Daoy (cell line): ENCODE measurements at places on chromosomes 2 and 18.

- no peak for DNase-seq
These were observed 330.5 kb downstream of the FIGN start for GRCh38 chr2:163405298-163405697.

GRCh38 chr2:52776571-52776970, 991.0 kb upstream of the CHAC2 start:
- no peak for DNase-seq

- no peak for DNase-seq
These were observed 61.4 kb upstream of the CCDC195 start for GRCh38 chr2:224777559-224777930.

GRCh38 chr2:96501886-96502810, 3.0 kb downstream of the NEURL3 start:
- no peak for DNase-seq

DNA sequence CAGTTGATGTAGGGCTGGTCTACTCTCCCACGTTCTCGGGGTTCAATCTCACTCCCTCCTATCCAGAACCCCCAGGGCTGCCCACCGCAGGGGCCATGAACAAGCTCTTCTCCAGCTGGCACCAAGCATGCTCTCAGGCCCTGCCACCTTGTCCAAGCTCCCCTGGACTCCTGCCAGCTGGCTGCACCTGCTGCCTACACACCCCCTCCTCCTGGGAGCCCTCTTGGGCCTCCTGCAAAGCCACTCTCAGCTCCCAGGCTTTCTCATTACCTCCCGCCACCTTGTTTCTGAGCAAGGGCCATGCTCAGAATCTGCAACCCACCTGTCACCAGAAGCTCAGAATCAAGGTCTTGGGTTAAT, 56.0 kb downstream of the HDAC4 start:
- no peak for DNase-seq
